ENCODE measurements at places on chromosomes 12 and 14.

DNA sequence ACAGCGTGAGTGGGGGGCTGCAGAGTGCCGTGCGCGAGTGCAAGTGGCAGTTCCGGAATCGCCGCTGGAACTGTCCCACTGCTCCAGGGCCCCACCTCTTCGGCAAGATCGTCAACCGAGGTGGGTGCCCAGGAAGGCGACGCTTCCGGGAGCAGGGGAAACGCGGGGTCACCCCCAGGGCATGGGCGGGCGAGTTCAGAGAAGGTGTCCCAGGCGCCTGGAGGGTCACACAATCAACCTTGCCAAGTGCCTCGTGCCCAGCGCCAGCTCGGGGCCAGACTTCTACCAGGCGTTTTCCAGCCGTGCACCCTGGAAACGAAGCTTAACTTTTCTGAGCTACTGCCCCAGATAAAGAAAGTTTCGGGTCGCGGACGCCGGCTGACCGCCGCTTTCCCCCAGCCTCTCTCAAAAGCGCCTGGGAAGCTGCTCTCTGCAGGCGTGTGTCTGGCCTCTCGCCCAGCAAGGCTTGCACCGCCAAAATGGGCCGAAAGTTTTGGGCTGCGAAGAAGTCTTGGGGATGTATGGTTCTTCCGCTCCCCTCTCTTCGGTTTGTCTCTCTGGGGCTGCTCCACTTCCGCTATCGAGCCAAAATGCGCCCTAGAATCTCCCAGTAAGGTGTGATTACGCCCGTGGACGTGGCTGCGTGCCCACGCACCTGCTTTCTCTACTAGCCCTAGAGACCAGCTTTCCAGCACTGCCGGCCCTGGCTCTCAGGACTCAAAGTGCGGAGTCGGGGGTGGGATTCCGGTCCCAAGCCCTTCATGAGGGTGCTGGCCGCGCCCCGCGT, 1.7 kb downstream of the WNT1 start:
- DNase-seq = no peak

- DNase-seq = no peak
These were observed 43.8 kb upstream of the ARID2 start for GRCh38 chr12:45685680-45686079.

GRCh38 chr12:80261403-80261802, 162.1 kb downstream of the OTOGL start:
- no peak for DNase-seq

DNA sequence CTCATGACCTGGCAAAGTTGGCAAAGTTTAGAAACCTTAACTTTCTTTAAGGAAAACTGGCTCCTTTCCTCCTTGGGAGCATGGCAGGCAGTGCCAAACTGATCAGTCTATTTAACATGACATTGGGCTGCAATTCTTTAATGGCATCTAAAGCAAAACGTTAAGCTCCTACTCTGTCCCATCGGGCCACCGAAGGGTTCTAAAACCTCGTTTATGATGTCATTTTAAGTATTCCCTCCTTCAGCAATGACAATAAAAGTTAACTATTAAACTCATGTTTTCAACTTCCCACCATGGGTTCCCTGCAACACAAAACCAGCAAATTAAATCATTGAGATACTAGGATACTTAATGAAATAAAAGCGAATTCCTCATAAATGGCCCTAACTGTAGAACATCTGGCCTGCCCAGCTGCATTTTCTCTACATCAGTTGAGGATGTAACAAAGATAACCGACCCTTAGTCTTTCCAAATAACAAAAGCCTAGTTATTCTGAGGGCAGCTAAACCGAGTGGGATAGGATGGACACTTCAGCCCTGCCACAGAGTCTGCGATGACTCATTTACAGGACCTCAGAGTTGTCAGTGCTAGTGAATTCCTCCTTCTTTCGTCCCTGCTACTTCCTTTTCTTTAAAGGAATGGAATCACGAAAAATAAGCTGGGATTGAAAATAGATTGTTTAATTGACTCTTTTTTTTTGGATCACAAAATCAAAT, 34.5 kb upstream of the RIC8B start:
- no peak for DNase-seq

GRCh38 chr14:99809360-99809759, 16.1 kb downstream of the EML1 start:
- no peak for DNase-seq

GRCh38 chr12:4034921-4035320, 161.7 kb upstream of the PARP11 start:
- no peak for DNase-seq

DNA sequence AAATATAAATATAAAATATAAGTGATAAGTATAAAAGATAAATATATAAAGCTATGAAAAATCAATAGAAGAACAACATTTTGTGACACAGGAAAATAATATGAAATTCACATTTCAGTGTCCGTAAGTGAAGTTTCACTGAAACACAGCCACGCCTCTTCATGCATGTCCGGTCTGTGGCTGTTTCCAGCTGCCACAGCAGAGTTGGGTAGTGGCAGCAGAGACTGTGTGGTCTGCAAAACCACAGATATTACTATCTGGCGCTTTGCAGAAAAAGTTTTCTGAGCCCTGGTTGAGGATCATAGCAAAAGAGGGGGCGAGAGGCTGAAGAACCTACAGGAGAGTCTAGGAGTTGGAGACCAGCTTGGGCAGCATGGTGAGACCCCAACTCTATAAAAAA, 780 bp downstream of the SERPINA4 start:
- DNase-seq = no peak

- DNase-seq = no peak
These were observed 63.7 kb downstream of the ARL1 start for GRCh38 chr12:101343893-101344292.
